ENCODE measurements at places on chromosomes 2 and 18.

DNA sequence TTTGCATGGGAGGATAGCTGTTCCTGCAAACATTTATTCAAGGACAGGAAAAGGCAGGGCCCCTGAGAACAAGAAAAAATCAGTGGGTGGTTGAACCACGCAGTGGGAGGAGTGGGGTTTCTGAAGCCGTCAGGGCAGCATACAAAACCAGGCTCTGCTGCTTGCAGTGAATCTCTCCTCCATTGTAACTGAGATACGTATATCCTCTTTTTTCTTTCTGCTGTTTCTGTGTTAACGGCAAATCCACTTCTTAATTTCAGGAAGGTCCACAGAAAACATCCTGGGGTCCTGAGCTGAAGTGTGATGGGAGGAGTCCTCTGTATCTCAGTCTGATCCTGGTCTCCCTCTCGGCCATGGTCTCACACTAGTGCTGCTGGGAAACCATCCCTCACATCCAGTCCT is 27.2 kb upstream of the KCNF1 start:
- no peak for DNase-seq

GRCh38 chr18:34976534-34976898 is 64.7 kb upstream of the MAPRE2 start:
- no peak for DNase-seq

DNA sequence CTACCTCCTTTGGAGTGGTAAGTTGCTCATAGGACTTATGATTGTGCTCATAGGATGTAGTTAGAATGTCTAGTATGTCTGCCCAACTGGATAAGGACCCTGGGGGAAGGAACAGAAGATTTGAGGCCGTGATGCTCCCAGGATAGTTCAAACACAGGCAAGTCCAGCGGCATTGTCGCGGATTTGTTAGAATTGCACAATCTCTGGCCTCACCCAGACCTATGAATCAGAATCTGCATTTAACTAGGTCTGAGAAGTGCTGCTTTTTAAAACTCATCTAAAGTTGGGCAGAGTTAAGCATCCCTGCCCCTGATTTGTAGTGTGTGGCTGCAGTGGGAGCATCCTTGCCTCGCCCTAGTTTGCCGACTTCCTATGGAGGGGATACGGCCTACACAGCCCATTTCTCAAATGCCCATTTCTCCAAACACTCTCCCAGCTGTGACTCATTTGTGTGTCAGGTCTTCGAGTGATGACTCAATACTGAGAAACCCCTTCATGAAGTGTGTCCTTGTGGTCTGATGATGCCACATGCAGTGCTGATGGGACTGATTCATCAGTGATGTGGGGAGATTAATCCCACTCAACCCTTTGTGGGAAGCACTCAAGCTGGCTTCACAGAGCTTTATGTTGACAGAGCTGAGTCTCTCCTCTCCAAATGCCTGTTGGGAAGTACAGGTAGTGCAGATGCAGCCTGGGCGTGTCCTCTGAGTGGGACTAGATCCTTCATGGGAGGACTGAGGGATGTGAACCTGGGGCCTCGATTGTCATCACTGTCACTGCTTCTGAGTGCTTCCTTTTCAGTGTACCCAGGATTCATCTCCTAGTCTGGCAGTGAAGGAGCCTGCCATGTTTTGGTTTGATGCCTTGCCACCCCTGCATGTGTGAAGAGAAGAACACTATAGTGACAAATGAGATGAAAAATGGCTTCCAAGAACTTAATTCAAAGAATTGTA is 18.7 kb downstream of the SMIM21 start:
- DNase-seq = no peak

- no peak for DNase-seq
These were observed 232.9 kb downstream of the GULP1 start for GRCh38 chr2:188524519-188525113.

DNA sequence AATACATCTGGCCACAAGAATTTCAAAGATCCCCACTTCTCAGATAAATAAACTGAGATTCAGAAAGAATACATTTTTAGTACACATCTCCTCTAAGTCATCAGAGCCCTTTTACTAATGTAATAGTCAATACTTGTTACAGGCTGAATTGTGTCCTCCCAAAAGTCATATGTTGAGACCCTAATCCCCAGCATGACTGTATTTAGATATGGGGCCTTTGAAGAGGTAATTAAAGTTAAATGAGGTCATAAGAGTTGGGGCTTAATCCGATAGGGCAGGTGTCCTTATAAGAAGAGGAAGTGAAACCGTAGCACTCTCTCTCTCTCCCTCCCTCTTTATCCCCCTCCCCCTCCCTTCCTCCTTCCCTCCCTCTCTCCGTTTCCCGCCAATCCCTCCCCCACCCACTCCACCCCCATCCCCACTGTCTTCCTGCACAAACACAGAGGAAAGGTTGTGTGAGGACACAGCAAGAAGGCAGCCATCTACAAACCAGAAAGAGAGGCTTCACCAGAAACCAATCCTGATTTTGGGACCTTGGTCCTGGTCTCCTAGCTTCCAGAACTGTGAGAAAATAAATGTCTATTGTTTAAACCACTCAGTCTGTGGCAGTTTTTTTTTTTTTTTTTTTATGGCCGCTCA is 66.6 kb upstream of the ZNF397 start:
- DNase-seq = no peak

DNA sequence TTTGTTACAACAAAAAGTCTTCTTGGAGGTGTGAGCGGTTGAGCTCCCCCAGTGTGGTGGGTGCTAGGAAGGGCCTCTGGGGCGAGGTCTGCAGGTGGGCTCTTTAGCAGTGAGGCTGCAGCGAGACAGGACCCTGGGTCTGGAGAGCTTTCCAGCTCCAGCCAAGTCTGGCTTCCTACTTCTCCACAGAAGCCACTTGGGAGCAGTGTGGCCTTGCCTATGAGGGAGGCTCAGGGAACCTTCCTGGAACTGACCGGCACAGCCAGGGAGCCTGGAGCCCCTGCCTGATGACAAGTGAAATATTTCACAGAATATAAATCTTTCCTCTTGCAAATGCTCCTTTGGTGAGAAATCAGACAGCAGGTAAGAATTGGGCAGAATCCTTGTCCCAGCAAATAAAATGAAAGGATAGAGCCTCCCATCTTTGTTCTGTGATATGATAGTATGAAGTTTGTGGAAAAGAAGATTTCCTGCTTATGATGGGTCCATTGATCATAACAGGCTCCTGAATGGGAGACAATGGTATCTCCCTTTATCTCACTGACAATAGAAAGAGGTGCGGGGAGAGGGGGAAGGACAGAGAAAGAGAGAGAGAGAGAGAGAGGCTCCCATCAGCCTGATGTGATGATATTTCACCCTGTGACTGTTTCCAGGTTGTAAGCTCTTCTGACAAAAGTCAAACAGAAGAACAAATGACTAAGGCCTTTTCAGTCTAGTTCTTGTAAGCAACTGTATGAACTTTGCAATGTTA is 289.8 kb upstream of the SPRED2 start:
- no peak for DNase-seq

- DNase-seq = no peak
These were observed 501.0 kb downstream of the EIPR1 start for GRCh38 chr2:2876331-2877221.

DNA sequence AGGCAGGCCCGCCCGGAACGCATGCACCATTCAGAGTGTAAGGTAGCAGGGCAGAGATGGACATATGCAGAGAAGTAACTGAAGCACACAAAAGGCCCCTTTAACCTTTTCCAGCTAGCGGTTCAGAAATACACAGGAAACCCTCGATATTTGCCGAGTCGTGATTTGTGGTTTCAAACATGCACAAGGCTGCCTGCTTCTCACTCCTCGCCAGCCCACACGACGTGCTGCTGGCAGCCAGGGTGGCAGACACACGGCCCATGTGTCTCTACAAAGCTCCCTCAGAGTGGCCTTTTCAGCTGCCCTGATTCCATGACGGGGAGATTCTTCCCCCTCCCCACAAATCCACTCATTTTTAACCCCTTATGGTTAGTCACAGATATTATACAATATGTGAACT is 23.6 kb downstream of the ZBTB7C start:
- DNase-seq = no peak

GRCh38 chr2:10419553-10420257 is 28.4 kb downstream of the ODC1 start:
- DNase-seq = no peak

GRCh38 chr2:7895289-7895688 is 786.6 kb upstream of the ID2 start:
- no peak for DNase-seq

DNA sequence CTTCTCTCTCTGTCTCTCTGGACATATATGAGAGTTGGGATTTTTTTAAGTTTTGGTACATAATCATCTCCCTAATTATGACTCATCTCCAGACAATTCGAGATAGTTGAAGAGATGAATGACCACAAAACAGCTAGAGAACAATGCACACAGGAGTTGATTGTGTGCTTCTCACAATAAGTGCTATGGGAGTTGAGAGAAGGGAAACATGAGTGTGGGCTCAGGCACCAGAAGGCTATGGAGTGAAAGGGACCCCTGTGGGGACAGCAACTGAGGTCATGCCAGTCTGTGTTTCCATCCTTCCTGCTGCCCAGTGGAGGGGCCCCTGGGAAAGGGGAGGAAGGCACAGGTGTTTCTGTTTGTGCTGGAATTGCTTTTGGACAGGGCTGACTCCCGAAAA is 6.5 kb upstream of the YWHAQ start:
- DNase-seq = no peak

- no peak for DNase-seq
These were observed 159.6 kb downstream of the SLC8A1 start for GRCh38 chr2:40292291-40292690.

DNA sequence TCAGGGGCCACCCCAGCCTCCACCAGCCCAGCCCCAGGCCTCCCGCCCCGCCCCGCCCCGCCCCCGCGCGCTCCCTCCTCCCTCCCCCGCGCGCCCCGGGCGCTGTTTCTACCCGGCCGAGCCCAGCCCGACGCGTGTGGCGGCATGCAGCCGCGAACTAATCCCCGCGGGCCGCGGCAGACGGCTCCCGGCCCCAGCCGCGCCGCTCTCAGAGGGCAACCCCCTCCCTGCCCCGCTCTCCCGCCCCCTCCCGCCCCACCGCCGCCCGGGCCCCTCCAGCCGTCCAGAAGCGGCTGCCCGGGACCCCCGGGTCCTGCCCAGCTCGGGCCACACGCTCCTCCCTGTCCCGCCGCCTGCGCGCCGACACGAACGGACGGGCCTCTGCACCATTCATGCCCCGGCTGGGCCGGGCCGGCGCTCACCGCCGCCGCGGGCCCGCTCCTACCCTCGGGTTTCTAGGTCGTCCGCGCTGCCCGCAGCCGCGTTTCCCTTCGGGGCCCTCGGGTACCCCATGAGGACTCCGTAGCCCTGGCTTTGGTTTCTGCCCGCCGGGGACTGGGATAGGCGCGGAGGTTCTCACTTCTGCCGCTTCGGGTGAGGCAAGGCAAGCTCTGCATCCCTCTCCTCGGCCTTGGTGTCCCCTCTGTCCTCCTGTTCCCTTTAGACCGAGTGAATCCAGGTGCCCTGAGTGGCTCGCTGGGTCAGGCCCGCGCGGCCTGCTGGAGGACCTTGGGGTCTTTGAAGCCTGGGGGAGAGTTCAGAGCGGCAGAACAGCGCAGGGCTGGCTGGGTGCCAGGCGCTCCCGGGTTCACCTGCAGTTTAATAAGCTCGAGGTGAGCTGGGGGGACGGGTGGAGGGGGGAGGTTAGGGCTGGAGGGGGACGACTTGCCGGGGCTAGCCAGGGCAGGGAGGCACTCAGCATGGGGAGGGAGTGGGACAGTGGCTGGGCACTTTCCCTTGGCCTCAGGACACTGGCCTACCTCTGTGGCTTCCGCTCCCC is 3.1 kb downstream of the WNT10A start:
- no peak for DNase-seq

DNA sequence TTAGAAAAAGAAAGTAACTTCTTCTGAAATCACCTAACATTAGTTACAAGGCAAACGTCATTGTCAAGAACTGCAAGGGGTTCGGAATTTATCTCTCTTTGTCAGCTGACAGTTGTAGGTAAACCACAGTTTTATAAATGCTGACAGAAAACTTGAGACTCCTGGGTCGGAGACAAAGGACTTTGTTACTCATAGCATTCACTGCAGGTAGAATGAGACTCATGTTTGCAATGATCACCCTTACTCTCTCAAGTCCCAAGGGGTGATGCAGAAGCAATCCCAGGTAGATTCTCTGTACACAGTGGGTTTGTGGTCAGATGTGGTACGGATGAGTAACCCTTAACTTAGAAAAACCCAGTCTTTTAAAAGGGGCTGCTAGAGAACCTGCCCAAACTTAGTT is 757.8 kb downstream of the TRIB2 start:
- DNase-seq = no peak

DNA sequence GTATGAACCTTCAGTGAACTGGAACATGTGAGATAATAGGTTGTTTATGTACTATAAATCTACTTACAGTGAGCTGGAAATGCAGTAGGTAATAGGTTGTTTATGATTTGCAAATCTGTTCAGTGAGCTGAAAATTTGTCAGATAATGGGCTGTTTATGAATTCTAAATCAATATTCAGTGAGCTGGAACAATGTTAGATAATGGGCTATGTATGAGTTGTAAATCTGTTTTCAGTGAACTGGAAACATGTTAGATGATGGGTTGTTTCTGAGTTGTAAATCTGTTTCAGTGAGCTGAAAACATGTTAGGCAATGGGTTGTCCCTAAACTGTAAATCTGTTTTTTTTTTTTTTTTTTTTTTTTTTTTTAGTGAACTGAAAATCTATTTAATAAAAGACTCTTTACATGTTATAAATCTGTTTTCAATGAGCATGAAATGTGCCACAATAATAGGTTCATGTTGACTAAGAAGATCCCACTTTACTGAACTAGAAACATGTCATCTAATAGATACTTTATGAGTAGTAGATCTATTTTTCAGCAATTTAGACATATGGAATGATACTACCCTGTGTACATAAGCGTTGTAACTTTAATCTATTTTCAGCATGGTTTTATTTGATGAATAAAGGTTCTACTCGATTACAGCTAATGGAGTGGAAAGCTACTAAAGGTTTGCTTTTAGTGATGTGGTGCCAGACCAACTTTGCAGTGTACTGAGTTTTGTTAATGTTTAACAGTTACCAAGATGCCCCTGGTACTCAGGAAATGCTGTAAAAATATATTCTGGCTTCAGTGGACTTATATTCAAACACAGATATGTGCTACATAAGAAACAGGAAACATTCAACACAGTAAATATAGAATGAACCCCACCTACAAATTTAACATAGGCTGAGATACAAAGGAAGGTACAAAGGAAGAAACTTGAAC is 1471.8 kb downstream of the LRP1B start:
- no peak for DNase-seq

GRCh38 chr2:40201425-40201824 is 250.5 kb downstream of the SLC8A1 start:
- no peak for DNase-seq

GRCh38 chr2:128208023-128208422 is 110.6 kb downstream of the HS6ST1 start:
- DNase-seq = no peak

- DNase-seq = no peak
These were observed 142.4 kb downstream of the ZFP36L2 start for GRCh38 chr2:43083710-43084698.

DNA sequence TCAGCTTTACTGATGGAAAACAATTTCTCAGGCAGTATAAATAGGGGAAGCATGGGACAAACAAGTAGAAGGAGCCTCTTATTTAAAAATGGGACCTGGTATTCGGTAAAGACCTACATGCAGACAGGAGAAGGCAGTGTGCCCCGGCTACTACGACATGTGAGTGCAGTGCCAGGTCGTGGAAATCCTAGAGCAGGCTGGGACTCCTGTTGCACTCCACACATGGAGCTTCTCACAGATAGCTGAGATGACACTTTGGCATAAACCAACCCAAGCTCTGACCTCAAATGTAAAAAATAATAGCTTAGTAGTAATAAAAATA is 885 bp upstream of the DSEL start:
- no peak for DNase-seq
